SHP77 treated with DMSO at 0.1 percent for 48 hours (cell line): ENCODE measurements at places on chromosomes 16 and 17.

- DNase-seq = no peak
Measured at GRCh38 chr17:27403480-27404005, 52.7 kb upstream of the KSR1 start.

- no peak for DNase-seq
Measured at GRCh38 chr17:7195971-7196370, 16.8 kb upstream of the ASGR1 start.

DNA sequence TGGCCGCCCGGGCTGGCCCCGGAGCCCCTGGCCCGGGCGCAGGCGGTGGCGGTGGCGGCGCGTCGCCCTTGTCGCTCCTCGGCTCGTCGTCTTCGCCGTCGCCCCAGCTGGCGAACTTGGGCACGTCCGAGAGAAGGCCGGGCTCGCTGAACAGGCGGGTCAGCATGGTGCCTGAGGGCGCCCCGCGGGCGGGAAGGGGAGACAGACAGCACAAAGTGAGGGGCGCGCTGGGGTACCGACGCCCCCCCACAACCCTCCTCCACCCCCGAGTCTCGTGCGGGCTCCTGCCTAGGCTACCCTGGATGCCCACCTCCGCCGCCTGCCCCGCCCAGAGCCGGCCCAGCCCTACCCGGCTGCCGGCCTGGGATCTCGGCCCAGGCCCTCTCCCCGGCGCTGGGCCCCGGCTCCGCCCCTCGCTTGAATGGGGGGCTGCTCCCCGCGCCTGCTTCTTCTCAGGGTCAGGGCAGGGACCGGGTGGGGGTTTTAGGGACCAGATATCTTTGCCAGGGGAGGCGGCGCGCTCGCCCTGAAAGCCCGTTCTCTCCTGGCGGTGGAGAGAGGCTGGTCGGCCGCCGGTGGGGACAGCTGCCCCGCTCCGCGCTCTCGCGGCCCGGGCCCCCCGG, 1.2 kb downstream of the NEUROD2 start:
- DNase-seq = no peak

GRCh38 chr17:33640629-33641028, 347.5 kb upstream of the ASIC2 start:
- no peak for DNase-seq

GRCh38 chr17:71725811-71726210, 395.0 kb upstream of the SOX9 start:
- DNase-seq = no peak

- no peak for DNase-seq
Measured at GRCh38 chr17:58556833-58557250, 42.4 kb upstream of the MTMR4 start.

DNA sequence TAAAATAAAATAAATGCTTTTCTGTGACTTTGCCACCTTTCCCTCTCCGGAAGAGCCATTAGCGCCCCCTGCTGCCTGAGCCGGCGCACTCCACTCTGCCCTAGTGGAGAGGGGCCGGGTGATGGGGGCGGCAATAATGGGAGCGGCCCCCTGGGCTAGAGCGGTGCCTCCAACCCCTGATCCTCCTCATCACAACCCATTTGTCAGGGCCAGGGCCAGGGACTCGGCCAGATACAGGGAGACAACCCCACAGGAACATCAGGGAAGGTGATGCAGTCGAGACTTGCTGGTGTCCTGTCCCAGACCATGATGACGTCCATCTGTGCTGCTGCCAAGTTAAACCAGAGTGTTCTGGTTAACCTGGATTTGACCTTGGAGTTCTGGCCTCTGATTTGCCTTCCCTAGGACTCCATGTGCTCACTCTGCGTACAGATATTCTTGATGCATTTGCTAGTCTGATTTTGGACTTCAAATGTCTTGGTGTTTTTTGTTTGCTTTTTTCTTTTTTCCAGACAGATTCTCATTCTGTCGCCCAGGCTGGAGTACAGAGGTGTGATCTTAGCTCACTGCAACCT, 46.1 kb upstream of the BPTF start:
- peak; percentile 24 for DNase-seq

DNA sequence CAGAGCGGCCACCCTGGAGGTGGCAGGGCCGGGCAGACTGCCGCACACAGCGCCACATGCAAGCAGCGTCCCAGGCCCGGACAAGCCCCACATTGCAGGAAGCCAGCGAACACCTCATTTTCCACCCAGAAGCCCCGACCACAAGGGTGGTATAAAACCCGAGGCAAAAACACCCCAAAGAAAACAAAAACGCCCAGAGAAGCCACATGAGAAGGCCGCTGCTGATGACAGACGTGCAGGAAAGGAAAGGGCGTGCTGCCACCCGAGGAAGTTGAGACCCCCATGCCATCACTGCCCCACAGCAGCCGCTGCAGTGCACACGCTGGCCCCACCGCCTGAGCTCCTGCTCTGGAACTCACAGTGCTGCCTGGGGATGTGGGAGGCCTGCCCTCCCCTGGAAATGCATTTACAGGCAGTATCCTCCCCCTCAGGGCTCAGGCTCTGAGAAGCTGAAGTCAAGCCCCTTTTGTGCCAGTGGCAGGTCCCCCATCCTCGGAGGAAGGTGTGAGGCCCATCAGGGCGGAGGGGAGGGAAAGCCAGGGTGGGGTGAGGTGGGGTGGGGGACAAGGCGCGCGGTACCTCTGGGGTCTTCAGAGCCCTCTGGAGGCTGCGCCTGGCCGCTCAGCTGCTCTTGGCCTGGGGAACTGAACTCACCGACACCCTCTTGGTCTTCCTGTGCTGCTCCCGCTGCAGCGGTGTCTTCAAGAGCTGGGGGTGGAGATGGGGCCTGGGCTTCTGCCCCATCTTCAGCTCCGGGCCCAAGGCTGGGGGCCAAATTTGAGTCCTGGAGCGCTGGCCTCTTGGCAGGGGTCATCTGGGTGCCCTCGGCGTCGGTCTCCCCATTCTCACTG, 62.0 kb downstream of the IL21R start:
- no peak for DNase-seq

GRCh38 chr17:73192206-73192893, 505 bp upstream of the COG1 start:
- peak; percentile 48 for DNase-seq

DNA sequence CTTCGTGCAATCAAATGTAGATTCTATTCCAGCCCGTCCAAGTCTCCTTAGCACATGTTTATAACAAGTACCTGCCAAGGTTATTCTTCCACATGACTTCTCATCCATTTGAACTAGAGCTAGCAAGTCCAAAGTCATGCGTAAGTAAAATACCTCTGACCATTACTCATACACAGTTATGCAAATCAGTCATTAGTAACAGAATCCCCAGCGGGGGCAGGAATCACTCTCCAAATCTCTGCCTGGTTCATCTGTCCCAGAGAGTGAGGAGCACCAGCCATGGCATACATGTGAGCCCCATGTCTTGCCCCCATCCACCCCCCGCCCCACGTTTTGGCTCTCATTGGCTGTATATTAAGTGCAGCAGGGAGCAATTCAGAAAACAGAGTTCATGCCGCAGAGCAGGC, 27.7 kb downstream of the SRL start:
- no peak for DNase-seq

- no peak for DNase-seq
Measured at GRCh38 chr16:56911771-56912571, 20.0 kb upstream of the HERPUD1 start.

DNA sequence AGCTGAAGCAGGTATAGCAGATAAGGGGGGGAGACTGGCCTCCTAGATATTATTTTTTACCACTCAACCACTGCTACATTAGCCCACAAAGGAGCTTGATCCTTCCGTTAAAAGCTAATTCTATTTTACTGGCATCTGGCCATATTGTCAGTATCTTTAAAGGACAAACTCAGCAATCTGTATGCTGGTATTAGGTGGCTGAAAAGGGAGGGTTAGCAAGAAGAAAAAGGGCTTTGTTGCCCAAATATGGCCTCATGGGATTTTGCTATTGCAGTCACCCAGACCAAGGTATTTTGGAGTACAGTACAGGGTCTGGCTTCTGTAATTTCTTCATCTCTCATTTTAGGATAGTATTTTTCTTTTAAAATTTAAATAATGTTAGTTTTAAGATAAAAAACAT, 14.4 kb downstream of the RFWD3 start:
- no peak for DNase-seq

GRCh38 chr17:29621751-29622194, 939 bp downstream of the CORO6 start:
- DNase-seq = no peak

DNA sequence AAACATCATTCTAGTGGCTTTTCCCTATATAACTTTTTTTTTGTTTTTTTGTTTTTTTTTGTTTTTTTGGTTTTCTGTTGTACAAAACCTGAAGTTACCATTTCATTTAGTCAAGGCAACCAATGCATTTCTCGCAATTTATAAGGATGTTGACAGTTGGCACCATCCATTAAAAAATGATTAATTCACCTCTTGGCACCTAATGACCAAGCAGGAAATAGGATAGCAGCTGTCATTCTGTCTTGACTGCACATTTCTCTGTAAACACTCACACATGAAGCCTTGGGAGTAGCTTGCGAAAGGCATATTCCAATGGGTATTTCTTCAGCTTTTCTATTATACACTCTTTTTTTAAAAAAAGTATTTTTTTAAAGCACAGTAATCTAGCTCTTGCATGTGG, 77.5 kb downstream of the SYCE1L start:
- no peak for DNase-seq

DNA sequence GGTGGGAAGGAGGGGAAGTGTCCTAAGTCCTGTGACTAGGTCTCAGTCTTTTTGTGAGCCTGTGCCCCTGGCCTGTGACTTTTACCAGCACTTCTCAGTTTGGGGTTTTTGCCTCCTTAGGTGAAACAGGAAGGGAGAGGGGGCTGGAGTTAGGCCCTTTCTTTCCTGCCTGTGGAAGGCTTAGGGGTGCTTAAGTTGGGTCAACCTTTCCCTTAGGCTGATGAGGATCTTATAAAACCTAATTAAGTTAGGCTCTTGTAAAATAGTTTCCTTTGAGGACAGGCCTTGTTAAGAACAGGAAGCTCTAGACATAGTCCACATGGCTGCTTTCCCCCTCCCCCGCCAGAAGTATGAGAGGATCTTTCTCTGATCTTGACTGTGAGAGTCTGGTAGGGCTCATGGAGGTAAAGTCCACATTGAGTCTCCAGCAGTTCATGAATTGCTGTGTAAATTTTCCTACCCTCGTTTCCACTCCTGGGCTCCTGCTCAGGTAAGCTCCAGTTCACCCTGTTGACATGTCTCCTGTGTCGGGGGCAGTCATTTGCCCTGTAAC, 17.0 kb upstream of the DNASE1 start:
- no peak for DNase-seq
